ENCODE measurements at places on chromosomes 1 and 21.

- DNase-seq = no peak
Measured at GRCh38 chr1:219419860-219420259, 193.0 kb downstream of the ZC3H11B start.

DNA sequence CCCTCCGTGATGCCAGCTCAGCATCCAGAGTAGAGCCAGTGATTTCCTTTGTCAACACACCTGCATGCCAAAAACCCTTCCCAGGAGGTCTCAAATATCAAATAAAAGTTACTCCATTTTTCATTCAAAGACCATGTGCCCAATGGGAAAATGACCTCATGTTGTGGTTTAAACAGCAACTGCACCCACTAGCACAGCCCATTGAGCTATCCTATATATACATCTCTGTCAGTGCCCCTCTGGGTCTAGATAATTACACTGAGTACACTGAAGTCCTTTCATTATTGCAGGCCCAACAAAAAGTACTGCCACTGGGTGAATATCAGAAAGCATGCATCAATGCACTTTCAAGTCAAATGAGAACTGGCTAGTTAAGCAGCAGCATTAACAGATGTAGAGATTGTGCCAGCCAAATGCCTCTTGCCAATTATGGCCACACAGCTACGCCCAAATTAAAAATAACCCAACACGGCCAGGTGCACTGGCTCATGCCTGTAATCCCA is 117.7 kb downstream of the SLC45A1 start:
- no peak for DNase-seq

DNA sequence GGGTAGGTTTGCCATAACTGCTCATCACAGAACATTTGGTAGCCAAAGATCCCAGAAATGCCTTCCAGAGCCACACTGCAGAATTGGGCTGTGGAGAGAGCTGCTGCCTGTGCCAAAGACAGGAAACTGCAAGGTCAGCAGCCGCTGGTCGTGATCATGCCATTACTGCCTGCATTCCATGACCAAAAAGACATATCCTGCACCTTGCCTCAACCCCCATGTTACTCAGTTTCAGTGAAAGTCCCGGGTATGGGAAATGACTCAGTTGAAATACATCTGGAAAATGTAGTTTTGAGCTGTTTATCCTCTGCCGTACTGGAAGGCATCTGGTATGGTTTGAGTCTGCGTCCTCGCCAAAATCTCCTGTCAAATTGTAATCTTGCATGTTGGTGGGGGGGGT is 161.7 kb downstream of the FCRL5 start:
- DNase-seq = no peak

- DNase-seq = peak; percentile 1
Measured at GRCh38 chr1:40980453-40981121, 1.1 kb downstream of the CTPS1 start.

DNA sequence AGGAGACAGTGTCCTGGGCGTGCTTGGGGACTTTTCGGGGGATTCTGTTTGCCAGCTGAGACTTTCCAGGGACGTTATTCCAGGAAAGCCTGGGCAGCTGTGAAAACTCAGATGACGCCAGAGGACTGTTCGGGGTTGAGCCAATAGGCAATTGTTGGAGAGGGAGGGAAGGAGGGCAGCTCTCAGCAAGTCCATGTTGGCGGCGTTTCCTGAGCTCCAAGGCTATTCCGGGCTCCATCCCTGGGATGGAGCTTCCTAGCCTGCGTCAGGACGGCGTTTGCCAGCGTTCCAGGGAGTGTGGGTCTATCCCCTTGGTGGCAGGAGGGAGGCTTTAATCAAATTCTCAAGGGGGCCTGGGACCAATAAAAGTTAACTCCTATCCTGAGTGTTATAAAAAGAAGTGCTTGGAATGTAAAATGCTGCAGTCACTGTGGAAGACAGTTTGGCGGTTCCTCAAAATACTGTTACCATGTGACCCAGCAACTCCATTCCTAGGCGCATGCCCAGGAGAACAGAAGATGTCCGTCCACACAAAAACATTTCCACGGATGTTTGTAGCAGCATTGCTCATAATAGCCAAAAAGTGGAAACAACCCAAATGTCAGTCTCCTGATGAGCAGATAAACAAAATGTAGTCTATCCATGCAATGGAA is 15.2 kb downstream of the SLC27A3 start:
- no peak for DNase-seq

DNA sequence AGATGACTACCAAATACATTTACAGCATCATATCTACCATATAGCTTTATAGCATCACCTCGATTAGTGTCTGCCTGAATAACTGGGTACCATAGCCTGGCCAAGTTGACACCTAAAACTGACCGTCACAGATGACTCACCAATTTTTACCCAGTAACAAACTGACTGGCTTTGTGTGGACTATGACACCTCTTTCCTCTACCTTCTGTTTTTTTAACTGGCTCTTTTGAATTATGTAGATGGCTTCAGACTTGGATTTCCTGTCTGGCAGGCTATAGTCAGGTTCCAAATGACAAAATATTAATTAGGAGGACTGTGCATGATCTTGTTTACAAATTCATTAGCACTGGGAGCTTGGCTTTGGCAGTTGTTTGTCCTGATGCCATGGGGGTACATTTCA is 360.3 kb downstream of the TGFB2 start:
- DNase-seq = no peak

DNA sequence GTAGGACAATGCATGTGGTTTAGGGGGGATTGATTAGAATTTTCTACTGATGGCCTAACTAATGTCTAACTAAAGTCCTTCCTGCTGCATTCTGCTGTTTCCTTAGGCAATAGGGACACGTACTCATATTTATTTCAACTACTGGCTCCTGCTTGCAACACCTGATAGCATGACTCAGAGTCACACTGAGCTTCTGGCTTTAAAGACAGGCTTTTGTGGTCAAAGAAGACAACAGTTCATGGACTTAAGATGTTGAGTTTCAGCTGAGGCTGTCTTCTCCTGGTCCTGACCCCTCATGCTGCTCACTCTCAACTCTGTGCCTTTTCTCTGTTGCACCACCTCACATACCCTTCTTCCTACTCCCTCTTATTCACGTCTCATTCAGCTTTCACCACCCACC is 29.1 kb upstream of the TRABD2B start:
- DNase-seq = no peak

DNA sequence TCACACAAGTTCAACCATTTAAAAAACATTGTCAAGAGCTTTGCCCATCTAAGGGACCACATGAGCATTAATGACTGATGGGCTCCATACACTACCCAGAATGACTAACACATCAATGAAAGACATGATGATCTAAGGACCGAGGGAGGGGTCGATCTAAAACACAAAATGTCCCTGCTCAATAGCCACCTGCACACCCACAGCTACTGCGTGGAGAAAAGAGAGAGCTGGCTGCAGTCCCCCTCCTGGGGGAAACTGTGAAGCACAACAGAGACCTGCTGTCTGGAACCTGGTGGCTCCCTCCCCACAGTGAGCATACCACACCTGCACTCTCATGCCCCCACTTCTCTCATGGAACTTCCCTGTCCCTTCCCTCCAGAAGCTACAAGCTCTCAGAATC is 130.1 kb upstream of the ERG start:
- DNase-seq = no peak

GRCh38 chr1:6345009-6345408 is 48.6 kb downstream of the ACOT7 start:
- DNase-seq = no peak

GRCh38 chr1:159009704-159010361 is at the start of gene IFI16:
IFI16 (plus strand) TSS chr1:159009907; CDS start chr1:159014681, 4,774 bp downstream.
- peak; percentile 30 for DNase-seq

GRCh38 chr21:36584980-36585940 is 105.3 kb upstream of the CLDN14 start:
- DNase-seq = no peak

- DNase-seq = no peak
Measured at GRCh38 chr21:38505654-38506523, 7.6 kb upstream of the ERG start.

DNA sequence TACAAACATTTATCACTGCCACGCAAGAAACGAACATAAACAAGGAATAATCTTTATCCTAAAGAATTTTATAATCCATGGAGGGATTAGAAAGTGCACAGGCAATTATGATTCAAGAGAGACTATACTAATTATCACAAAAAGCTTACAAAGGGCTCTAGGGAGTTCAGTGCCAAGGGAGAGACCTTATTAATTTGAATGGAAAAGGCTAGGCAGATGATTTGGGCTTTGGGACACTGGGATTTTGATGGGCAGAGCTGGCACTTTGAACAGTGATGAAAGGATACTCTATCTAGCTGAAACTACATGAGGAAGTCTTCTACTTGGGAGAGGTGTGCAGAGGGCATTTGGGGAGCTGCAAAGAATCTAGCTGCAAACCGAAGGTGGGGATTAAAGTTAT is 48.9 kb upstream of the IVNS1ABP start:
- no peak for DNase-seq

All from stimulated activated CD8-positive, alpha-beta memory T cell treated with anti-CD3 and anti-CD28 coated beads, Interleukin-15, amount 100 ng/mL, for 1 hour (primary cell).